ENCODE measurements at places on chromosomes 1 and 21.
A peak's percentile ranks its signal among the peaks of the same experiment; 100 is the strongest.

DNA sequence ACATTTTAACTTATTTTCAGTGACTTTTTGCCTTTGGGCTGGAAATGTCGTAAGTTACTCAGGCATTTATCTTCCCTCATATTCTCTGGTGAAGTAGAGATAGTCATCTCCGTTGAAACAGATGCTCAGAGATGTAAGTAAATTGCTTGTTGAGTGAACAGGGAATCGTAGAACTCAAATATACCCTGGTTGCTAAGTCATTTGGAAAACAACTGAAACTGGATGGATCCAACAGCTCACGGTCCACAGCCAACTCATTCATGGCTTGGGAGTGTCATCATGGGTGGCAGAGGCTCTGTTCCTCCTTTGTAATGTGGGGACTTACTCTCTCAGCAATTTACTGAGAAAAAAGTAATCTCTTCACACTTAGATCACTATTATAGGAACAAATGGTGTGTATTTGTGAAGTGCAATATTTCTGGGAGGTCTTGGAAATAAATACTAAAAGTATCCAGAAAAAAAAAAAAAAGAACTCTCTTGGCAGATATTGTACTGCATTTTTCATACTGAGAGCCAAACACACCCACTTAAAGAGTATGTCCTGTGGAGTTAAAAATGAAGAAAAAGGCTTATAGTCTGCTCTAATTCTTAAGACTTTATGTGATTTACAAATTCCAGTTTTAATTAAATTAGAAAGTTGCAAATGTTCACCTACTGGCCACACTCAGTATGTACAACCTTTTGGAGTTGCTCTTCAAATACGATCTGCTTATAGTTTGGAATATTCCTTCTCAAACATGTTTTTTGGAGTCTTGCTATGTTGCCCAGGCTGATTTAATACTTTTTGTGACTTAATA is 107.4 kb downstream of the LEPR start:
- no peak for DNase-seq

- no peak for DNase-seq
These were observed 184.5 kb downstream of the RGS7 start for GRCh38 chr1:241172486-241172885.

DNA sequence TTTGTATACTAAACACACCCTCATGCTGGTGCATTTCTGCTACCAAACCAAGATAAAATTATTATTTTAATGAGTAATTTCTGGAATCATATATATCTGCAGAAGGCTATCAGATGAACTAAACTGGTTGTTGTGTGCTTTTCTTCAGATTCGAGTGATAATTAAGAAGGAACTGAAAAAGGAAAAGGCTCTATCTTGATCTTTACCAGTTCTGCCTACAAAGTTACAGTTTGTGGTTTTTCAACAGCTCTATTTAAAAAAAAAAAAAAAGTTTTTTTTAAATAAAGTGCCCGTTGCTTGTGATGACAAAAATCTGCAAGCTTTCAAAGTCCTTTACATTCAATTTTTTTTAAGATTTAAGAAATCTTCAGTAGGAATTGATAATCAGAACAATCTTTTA is 13.6 kb downstream of the DENND1B start:
- no peak for DNase-seq

DNA sequence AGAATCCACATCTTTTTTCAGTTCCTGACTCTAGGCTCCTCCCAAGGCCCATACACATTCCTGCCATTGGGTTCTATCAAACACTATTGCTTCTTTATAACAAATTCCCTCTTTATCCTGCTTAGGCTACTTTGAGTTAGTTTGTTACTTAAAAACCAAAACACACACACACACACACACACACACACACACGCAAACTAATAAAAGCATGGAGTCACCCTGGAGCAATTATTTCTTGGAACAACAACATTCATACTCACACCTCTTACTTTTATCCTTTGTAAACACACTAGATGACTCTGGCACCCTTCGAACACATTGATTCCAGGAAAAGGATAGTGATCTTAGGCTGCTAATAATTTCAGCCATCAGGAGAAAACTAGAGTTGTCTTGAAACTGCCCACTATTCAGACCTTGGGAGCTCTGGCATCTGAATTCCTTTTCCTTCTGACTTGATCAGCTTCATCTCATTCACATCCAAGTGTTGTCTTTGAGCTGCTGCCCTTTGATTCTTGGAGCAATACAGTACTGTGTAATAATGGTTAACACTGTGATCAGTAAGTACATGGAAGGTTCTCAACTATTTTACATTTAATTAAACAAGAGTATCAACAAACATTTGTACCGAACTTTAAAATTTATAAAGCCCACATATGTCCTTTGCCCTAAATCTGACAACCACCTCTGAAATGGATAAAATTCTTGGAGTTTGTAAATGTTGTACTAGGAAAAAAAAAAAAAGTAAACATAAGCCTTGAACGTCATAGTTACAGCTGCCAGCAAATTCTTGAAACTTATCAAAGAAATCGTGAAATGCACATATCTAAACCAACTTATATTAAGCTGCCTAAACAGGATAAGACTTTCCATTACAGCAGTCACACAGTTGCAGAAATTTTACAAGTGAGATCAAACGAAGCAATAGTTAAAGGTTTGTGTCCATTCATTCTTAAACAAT is 2.8 kb upstream of the SEC22B start:
- DNase-seq = no peak

- no peak for DNase-seq
These were observed 3.2 kb downstream of the DVL1 start for GRCh38 chr1:1345860-1346500.

- no peak for DNase-seq
These were observed 391.8 kb downstream of the DISC1 start for GRCh38 chr1:232018231-232019025.

GRCh38 chr1:155166051-155166470 is 7.0 kb downstream of the KRTCAP2 start:
- no peak for DNase-seq

- DNase-seq = no peak
These were observed 180.5 kb downstream of the TGFB2 start for GRCh38 chr1:218525451-218526197.

- DNase-seq = no peak
These were observed 2.3 kb downstream of the KRTAP10-8 start for GRCh38 chr21:44614161-44614631.

- no peak for DNase-seq
These were observed 3.9 kb upstream of the ZSCAN20 start for GRCh38 chr1:33468531-33468930.

DNA sequence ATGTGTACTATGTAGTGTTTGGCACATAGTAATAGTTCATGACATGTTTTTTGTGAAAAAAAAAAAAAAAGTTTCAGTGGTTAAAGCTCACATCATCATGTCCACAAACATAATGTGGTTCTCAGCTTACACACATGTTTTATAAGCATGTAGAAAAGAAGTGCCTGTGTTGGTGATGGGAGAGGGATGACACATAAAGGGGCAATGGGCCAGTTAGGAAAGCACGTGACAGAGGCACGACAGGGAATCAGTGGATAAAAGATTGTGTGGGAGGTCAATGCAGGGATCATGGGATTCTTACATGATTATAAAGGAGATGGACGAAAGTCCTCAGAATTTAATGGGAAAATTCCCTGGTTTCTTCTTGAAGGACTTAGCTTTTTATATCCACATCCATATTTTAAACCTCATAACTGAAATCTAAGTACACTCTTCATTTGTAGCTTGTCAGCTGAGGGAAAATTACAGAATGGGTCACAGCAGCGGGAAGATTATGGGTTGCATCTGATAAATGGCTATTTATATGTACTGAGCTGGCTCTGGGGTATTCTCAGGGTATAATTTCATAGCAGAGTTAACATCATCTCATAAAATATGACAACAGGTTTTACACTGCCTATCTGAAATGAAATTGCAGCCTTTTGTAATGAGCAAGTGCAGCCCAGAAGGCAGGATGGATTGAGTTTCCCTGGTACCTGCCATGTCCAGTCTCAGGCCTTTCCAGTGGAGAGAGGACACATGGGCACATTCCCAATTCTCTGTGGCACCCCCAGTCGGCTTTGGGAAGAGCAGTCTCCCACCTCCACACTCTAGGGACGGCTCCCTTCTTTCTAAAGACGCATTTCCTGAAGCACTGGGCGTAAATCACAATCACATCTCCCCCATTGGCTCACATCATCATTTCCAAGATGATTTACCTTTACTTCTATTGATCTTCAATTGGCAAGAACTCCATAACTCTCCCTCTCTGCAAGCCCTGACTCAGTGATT is 42.3 kb upstream of the NHLH2 start:
- no peak for DNase-seq

DNA sequence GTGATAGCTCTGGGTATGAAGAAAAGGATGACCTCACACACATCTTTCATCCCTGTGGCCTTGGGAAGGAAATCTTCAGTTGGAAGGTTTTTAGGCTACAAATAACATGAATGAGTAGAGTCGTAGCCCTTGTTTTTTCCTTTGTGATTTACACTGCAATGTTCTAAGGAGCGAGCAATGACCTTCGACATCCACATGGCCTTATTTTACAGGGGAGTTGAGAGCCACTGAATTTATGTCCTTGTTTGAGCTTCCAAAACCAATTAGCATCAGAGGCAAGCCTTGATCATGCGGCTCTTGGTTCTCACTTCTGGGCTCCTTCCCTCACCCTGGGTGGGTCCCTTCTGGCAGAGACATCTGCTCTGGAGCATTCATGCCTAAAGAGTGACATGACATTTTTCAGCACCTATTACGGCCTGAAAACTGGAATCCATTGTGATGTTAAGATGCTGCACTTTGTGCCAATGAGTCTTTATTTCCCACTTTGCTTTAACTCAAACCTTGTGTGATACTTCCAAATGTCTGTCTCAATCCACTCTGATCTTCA is 70.5 kb upstream of the RUNX1 start:
- DNase-seq = no peak

GRCh38 chr1:6260961-6261614 is at the start of gene GPR153:
TSS of gene GPR153 (minus strand) at chr1:6261098. CDS start at chr1:6254905, 6,193 bp downstream.
- no peak for DNase-seq

DNA sequence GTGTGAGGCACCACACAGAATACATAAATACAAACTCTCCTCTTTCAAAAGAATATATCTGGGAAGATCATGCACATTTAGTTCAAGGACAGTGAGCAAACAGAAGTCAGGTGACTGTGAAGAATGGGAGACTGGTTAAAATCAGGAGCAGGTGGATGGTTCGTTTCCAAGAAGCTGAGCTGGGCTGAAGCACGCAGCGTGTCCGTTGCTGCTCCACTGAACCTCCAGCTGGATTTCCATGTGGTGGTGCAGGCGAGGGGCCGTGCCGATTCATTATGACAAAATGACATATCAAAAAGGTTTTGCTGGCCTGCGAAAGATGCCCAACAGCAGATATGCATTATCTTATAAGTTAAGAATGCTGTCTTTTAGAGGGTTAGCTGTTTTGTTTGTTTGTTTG is 66.0 kb downstream of the OLIG1 start:
- no peak for DNase-seq

DNA sequence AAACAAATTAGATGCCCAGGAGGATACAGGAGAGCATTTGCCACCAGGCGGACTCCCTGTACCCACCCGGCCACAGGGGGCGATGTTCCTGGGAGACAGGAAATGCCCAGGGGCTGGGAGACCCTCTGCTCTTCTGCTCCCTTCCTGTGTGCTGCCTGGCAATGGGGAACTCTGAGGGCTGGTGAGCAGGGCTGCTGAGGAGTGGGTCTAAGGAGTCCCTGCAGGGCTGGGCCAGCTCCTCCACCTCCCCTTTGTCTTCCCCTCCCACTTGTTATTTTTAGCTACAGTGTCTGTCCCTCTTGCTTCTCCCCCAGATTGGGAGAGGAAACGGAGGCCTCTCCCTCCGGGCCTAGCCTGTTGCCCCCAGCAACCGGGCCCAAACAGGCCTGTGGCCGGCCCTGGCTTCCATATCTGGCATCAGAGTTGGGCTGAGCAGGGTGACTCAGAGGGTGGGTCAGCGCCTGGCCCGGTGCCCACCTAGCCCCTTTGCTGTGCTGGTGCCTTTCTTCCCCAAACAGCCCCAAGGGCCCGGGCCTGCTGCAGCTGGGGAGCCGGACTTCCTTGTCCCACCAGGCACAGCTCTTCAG is 11.6 kb downstream of the LMNA start:
- peak; percentile 62 for DNase-seq

- no peak for DNase-seq
These were observed 35.1 kb downstream of the UAP1 start for GRCh38 chr1:162596514-162597170.

GRCh38 chr1:158706096-158706495 is 5.6 kb upstream of the OR6K2 start:
- DNase-seq = no peak

DNA sequence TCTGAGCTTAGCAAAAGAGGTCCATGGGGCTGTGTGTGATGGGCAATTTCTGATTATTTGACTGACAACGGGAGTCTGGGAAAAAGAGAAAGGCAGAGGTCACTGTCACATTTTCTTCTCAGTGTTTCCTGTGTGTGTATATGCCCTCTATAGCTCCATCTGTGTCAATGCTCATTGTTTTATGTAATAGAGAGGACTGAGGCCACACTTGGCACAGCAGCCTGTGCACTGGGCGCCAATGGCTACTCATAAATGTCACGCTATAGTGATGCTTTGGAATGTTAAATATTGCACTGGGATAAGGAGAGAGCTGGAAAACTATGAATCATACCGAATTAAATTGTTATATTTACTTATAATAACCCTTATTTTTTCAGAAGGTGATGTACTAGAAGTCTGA is 365.4 kb downstream of the NEGR1 start:
- DNase-seq = no peak

DNA sequence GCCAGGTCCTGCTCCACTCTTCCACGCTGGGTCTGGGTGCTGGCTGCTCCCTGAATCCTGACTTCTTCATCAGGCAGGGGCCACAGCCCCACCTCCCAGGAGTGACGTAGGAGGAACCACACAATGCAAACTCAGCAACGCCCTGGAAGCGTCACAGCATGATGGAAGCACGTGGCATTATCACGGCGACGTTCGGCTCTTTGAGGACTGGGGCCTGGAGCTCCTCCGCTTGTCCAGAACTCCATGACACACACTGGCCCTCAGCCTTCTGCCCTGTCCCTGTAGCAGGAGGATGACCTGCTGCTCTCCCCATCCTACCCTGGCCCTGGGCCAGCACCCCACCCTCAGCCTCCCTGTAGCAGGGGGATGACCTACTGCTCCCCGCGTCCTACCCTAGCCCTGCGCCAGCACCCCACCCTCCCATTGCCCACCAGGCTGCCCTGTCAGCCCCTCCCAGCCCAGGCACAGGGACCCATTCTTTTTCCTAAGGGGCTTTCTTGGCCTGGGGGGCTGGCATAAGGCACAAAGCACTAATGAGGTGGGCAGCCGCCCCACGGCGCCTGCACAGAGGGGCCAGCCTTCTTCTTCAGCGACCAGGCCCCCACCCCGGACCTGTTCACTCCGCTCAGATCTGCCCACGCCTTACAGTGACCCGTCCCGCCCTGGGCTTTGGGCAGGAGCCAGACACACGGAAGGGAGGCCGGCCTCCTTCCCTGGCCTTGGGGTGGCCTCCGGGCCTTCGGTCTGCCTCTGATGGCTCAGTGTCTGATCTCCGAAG is 65.7 kb downstream of the DHRS3 start:
- no peak for DNase-seq

DNA sequence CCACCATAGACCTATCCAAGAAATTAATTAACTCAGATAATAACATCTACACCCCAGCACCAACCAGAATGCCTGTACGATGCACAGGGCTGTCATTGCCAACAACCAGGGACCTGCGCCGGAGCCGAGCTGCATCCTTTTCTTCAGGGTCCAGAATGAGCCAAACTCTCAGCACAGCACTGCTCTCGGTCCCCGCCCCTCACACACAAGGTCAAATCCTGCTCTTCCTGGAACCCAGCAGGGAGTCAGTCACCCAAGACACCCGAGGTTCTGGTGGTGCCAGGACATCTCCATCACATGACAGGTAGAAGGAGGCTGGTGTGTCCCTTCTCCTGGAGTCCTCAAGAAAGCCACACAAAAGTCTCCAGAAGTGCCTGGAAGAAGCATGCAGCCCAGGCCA is 31.9 kb downstream of the NPHP4 start:
- no peak for DNase-seq
